Muscle of leg (tissue), 16 donors: ENCODE measurements at places on chromosomes 3 and 15. TPM values are rescaled to one million over a fixed set of nuclear protein-coding genes. Genes with fewer than 3 reads are reported as not detected.

- no peak overlapping the region for H3K4me3 ChIP-seq
- no peaks in the 10 kb centered on the region for H3K27me3 ChIP-seq
- H3K27ac ChIP-seq, result no peak overlapping the region
- H3K36me3 ChIP-seq, result no peaks in the 10 kb centered on the region
These were observed 162.9 kb upstream of the WNT5A start for GRCh38 chr3:55650011-55650410.

DNA sequence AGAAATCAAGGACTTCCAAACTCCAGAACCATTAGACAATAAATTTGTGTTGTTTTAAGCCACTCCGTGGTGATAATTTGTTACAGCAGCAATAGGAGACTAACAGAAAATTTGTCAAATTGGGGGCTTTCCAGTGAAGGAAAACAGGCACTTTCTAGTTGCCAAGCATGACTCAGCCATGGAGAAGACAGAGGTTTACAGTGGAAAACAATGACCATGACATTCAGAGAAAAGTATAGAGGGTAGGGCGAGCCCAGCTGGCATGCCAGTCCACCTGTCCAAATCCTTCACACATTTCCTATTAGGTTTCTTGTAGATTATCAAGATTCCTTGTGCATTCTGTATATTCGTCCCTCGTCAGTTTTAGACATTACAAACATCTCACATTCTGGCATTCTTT lies 24.9 kb downstream of the SLCO2A1 start:
- no peaks in the 10 kb centered on the region for H3K4me1 ChIP-seq
- no peak overlapping the region for H3K4me3 ChIP-seq
- peak; percentile 32 for DNase-seq
- H3K27ac ChIP-seq, result no peak overlapping the region

GRCh38 chr3:31934018-31934417 lies 47.0 kb downstream of the OSBPL10 start:
- no peak overlapping the region for H3K27ac ChIP-seq
- no peaks in the 10 kb centered on the region for H3K4me1 ChIP-seq
- H3K27me3 ChIP-seq, result no peaks in the 10 kb centered on the region
- H3K4me3 ChIP-seq, result no peak overlapping the region
- no peak for DNase-seq
- no peaks in the 10 kb centered on the region for H3K36me3 ChIP-seq

DNA sequence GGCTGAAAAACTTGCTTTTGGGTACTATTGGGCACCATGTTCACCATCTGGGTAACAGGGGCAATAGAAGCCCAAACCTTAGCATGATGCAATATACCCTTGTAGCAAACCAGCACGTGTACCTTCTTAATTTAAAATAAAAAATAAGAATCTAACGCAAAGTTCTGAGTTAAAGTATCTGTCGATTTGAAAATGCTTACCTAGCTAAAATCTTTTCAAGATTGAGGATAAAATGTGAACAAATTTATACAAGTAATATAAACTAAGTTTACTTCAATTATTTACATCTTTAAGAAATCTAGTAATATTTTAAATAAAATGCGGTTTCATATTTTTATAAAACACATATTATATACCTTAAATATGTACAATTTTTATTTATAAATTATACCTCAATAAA lies 38.1 kb upstream of the IGF2BP2 start:
- no peak overlapping the region for H3K4me3 ChIP-seq
- no peak for DNase-seq
- H3K27me3 ChIP-seq, result no peaks in the 10 kb centered on the region
- no peaks in the 10 kb centered on the region for H3K4me1 ChIP-seq

DNA sequence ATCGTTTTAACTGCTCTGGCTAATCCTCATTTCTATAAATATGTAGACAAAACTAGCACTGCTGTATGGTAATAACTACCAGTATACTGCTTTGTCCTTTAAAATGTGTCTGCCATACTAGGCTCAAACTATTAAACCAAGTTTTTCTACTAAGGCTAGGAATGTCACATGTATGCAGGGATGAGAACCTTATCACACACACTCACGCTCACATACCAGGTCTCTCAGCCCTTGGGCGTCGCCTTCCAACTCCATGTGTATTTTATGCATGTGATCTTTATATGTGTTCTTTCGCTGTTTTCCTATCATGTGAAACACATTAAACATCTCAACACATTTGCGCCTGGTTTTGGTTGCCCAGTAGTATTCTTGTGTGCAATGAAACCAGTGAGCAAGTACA lies 32.6 kb downstream of the ATP2C1 start:
- no peak for DNase-seq
- no peaks in the 10 kb centered on the region for H3K27me3 ChIP-seq
- H3K4me1 ChIP-seq, result no peaks in the 10 kb centered on the region
- no peaks in the 10 kb centered on the region for H3K36me3 ChIP-seq
- no peak overlapping the region for H3K27ac ChIP-seq

- H3K27me3 ChIP-seq, result peaks cover 5% of the 10 kb centered on the region
- H3K27ac ChIP-seq, result no peak overlapping the region
- H3K4me3 ChIP-seq, result no peak overlapping the region
- peaks cover 15% of the 10 kb centered on the region for H3K4me1 ChIP-seq
These were observed 71.6 kb downstream of the CRYGS start for GRCh38 chr3:186472456-186473008.

DNA sequence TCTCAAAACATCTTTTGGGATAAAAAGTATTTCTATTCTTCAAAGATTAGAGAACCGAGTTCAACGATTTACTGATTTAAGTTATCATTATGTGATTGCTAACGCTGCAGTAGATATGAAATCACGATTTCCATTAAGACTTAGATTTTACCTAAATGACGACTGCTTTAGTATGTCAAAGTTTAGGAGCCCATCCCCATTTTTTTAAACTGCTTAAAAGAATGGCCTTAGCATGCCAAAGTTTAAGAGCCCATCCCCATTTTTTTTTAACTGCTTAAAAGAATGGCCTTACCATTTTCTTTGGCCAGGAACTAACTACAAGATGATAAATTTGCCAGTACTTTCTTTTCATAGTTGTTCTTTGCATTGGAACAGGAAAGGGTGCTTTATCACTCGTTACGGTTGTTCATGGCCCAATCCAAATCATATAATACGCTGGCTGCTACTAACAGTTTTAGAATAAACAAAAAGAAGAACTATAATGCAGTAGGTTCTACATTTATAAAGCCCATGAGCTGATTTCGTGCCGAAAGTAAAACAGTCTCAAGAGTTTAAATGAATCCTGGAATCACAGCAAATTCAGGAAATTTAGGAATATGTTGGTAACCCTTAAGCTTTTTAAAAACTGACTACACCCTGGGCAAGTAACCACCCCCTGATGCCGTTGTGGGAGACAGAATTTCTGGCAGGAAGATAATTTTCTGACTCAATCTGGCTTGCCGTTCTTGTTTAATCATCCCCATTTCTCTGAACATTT lies 869 bp upstream of the TSC22D2 start:
- no peaks in the 10 kb centered on the region for H3K4me1 ChIP-seq
- peak overlapping the region; percentile 99 for H3K27ac ChIP-seq
- peak; percentile 69 for DNase-seq
- peaks cover 6% of the 10 kb centered on the region for H3K36me3 ChIP-seq

STRIT1 gene
- total RNA-seq, result 15.3 TPM

UTS2B gene
- 0.09 TPM for total RNA-seq
